ENCODE measurements at places on chromosomes 2 and 18.

GRCh38 chr2:6079405-6079804, 387.2 kb downstream of the SOX11 start:
- DNase-seq: peak; percentile 56

DNA sequence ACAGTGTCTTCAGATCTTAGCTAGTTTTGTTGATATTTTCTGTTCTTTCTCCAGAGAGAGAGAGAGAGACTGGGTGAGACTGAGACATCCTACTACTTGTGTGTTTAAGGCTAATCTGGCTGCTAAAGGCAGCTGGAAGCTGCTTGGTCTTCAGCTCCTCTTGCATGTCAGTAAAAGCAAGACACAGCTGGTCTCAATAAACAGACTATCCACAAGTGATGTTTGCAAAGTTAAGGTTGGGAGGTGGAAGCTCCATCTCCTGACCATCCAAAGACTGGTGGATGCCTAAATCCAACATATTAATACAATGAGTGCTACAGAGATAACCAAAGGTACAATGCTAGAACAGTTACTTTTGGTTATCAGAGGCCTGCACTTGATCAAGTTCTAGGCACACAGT, 17.8 kb downstream of the ERFE start:
- no peak for DNase-seq

- no peak for DNase-seq
Observed at GRCh38 chr2:109186656-109187250, 57.7 kb downstream of the SH3RF3 start.

- no peak for DNase-seq
Observed at GRCh38 chr2:50995610-50996009, 36.3 kb downstream of the NRXN1 start.

DNA sequence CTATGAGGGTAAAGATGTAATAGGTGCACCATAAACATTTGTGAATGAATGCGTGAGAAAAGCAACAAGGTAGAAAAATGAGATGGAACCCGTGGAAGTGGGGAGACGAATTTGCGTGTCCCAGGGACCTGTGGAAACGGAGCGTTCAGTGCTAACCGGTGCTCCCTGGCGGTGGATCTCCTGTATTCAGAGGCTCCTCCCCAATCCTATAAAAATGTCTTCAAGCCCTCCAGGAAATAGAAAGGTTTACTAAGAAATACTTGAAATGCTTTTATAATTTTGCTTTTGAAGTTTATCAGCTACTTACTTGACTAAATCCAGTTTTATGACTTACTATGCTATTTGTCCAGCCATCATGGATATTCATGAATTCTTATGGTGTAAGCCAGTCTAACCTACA, 62.8 kb upstream of the RBM44 start:
- no peak for DNase-seq

DNA sequence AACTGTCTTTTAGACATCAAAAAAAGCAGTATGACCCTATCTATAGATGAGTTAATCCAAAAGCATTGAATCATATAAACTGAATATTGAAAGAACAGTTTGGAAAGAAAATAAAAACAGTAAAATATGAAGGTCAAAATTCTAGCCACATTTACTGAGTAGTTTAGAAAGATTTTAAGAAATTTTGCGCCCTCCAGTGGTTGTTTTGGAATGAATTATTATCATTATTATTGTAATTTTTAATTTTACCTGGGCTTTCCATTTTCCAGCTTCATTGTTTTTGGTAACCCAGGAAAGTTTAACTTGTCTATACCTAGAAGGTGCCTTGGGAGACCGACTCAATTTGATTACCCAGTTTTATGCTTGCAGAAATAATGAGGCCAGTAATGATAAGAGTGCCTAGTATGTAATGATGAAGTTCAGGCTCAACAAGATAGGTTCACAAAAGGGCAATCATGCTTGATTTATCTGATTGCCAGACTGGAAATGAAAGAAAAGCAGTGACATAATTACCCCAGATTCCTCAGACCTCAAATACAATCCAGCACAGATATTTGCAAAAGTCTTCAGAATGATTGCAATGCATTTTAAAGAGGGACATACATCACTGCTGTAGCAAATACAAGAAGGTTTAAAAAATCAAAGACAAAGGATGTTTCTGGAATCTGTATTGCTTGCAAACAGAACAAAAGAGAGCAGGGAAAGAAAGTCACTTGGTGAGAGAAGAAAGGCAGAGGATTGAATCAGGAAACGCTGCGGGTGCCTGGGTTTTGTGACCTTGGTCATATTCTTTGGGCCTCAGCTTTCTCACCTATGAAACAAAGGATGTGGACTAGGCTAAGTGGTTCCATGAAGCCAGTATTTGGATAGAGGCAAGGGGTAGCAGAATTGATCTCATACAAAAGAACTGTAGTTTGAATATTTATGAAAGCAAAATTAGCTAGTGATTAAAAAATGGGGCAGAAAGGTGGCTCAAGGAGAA, 153.8 kb downstream of the MAP2 start:
- DNase-seq: peak; percentile 62

DNA sequence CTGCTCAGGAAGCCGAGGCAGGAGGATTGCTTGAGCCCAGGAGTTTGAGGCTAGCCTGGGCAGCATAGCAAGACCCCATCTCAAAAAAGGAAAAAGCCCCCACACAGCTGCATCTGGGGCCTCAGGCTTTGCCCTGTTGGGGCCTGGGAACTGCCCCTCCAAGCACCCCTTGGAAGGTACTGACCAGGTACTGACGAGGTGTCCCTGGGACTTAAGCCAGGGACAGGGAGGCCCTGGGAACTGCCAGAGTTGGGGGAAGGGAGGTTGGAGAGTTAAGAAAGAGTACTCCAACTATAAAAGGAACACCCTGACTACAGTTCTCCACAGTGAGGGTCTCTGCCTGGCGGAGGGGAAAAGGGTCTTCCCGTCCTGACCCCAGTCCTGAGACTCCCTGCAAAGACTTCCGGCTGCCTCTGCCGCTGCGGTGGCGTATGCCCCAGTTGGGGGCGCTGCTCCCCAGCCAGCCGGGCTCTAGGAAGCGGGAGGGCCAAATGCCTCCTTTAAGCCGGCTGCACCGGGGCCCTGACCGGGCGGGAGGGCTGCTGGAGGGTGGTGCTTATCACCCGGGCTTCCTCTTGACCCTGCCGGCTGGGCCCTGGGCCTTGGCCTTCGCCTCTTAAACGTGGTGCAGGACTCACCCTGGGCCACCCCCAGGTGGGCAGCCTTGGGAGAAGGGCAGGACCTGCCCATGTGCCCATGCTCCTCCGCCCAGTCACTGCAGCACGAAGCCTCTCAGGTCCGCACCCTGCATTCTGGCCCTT, 12.8 kb downstream of the SLC30A3 start:
- DNase-seq: peak; percentile 38

- no peak for DNase-seq
Observed at GRCh38 chr2:28004086-28004485, 113.6 kb downstream of the BABAM2 start.

GRCh38 chr2:46871976-46872381, 43.6 kb downstream of the MCFD2 start:
- DNase-seq: no peak

DNA sequence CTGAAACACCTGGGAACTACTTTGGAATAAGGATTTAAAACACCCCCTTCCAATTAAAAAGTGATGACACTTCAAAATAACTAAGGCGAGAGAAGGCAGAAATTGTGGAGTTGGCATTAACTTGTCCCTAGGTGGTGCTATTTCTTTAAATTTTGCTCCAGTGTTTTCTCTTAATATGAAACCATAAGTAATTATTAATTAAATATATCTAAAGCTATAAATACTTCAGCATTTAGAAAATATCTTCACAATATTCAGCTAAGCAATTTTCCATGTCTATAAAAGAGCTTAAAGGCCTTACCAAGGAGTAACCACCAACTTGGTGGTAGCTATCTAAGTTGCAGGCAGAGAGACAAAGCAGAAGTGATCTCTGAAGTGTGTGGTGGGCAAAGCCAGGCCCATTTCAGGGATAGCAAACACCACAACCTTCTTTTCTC, 186.8 kb upstream of the PGAP1 start:
- DNase-seq: peak; percentile 64

- no peak for DNase-seq
Observed at GRCh38 chr2:10007921-10008808, 35.2 kb upstream of the KLF11 start.

DNA sequence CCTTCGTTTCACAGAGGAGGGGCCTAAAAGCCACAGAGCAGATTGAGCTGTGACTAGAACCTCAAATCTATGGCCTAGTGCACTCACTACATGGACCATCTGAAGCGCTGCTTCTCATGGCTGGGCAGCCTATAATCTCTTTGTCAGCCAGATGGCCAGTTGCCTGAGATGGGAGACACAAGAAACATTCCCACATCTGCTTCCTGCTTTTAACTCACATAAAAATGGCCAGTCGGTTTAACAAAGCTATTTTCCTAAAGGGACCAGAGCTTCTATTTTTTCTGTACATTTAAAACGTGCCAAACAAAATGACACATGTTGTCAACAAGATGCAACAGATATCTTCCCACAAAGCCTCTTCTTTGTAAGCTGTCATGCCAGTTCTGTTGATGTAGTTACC, 173.8 kb downstream of the GFPT1 start:
- no peak for DNase-seq

DNA sequence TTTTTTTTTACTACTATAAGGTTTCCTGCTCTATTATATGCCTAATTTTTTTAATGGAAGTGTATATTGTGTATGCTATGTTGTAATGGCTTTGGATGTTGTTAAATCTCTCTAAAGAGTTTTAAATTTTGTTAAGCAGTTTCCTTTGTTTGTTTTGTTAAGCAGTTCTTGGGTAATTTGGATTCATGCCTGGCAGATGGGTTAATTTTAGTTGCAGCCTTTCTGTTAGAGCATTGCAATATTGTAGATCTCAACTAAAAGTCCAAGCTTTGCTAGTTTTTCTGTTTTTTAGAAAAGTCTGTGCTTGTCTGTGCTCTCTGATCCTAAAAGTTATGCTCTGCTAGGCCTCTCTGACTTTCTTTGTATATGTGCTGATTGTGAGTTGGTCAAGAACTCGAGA, 1229.0 kb upstream of the NRXN1 start:
- no peak for DNase-seq

DNA sequence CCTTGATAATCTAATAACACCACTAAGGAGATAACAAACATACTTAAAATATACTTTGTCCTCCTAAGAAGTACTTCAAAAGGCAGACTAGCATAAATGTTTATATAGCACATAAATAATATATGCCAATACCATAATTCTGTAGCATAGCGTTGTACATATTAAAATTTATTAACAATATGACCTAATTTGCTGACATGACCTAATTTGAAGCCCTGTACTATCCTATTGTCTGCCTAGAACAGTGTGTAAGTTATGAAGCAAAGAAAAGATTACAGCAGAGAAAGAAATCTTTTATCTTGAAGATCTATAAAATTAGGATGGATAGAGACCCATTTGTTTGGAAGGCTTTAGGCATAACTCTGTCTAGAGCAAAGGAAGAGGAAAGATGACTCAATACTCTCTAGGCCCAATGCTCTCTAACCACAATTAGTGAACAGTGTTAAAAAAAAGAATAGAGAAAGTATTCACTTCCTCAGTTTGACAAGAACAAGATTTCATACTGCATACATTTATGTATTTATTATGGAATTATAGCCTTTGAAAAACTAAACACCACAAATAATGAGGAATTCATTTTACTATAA, 231.3 kb downstream of the ZRANB3 start:
- DNase-seq: no peak

- no peak for DNase-seq
Observed at GRCh38 chr18:30982285-30982992, 60.1 kb downstream of the DSC3 start.

DNA sequence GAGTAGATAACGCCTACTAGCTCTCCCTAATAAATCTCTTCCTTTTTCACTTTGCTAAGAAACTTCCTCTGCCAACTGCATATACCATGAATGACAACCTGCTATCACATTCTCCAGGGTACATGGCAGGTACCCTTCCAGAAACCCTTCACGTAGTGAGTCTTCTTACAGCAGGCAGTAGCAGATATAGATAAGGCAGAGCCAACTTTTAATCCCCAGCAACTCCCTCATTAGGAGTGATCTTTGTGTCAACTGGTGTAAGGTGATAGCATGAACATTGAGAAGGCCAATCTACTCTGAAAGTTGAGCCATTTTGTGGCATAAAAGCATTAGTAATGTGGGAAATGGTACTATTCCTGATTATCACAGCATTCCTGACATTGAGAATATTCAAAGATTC, 5.7 kb upstream of the STK17B start:
- DNase-seq: no peak

GRCh38 chr2:63818271-63818670, 23.4 kb upstream of the UGP2 start:
- DNase-seq: no peak

DNA sequence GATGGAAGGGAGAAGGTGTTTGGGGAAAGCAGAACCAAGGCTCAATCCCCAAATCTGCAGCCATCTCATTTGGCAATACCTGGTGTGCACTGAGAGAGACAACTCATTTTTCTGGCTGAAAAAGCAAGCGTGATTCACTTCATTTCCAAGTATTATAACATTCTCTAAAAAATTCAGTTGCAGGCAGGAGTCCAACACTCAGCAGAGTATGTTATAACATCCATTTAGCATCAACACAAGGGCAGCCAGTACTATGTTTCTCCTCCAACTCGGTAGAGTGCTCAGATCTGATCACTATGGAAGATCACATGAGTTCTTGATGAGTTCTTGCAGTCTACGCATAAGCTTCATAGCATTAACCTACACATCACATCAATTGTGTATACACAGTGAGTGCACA, 99.4 kb upstream of the PID1 start:
- no peak for DNase-seq

- no peak for DNase-seq
Observed at GRCh38 chr2:200483729-200484198, 26.1 kb downstream of the KCTD18 start.

DNA sequence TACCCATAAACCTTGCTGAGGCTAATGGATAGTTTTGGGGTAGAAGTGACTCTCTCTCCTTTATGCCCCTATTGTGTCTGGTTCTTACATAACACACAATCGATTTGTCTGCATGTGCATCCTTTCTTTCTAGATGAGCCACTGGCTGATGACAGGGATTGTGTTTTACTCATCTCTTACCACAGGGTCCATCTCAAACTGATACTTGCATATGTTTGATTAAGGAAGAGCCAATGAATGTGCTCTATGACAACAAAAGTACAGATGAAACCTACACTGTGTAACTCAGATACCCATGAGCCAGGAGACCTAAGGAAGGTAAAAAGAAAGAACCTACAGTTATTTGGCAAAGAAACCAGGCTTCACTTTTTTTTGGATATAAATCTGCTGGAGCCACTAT, 13.2 kb upstream of the BZW1 start:
- DNase-seq: no peak

DNA sequence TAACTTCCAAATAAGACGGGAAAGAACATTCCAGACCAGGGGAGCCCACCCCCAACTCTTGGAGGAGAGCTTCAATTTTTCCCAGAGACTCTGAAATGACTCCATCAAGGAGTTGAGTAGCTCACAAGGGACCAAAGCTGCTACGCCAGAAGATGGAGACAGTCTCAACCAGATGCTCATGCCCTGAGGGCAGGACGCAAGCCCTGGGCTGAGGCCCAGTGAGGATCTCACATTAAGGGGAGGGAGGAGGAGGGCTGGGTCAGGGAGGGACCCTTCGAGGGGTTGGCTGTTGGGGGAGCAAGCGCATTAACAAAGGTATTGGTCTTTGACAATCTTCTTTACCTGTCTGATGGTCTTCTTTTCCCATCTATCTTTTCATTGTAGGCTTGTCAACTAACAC, 141.3 kb upstream of the SLC1A4 start:
- no peak for DNase-seq

- DNase-seq: peak; percentile 23
Observed at GRCh38 chr18:7941533-7941932, 374.4 kb downstream of the PTPRM start.

Measured in NCI-H1694 treated with DMSO at 0.1 percent for 48 hours (cell line).